Hair follicular keratinocyte (primary cell): ENCODE measurements at places on chromosomes 7 and 10. TPM values are rescaled to one million over a fixed set of nuclear protein-coding genes. Genes with fewer than 3 reads are reported as not detected.

MYOZ1 gene
- 0.11 and 0.86 TPM in 2 replicates for total RNA-seq

PBLD gene
- total RNA-seq: 1.4 and 2.2 TPM in 2 replicates

HOXA13 gene
- total RNA-seq: not detected in 2 replicates

MLXIPL gene
- total RNA-seq: 0.04 TPM in 1 of 2 replicates, not detected in the other

PRXL2A gene
- 34.5 and 39.3 TPM in 2 replicates for total RNA-seq

AKR1C8 gene
- not detected in 2 replicates for total RNA-seq

SFRP5 gene
- total RNA-seq: not detected in 2 replicates

PPRC1 gene
- 19.4 and 28.6 TPM in 2 replicates for total RNA-seq

NPC1L1 gene
- not detected in 2 replicates for total RNA-seq

SFTPD gene
- total RNA-seq: 0.08 TPM in 1 of 2 replicates, not detected in the other

TAS2R60 gene
- total RNA-seq: not detected in 2 replicates

PNLIP gene
- not detected in 2 replicates for total RNA-seq

EBLN1 gene
- not detected in 2 replicates for total RNA-seq

NCF1 gene
- total RNA-seq: 1.9 and 2.8 TPM in 2 replicates

ELMO1 gene
- not detected in 2 replicates for total RNA-seq

NEUROD6 gene
- total RNA-seq: not detected in 2 replicates

LRIT1 gene
- total RNA-seq: not detected in 2 replicates

SUV39H2 gene
- 8.4 and 20.5 TPM in 2 replicates for total RNA-seq

EIF4EBP2 gene
- 12.5 and 12.8 TPM in 2 replicates for total RNA-seq

CLRN3 gene
- total RNA-seq: not detected in 2 replicates

TRPV5 gene
- total RNA-seq: not detected in 2 replicates

IQUB gene
- total RNA-seq: not detected in 2 replicates

PPP1R17 gene
- not detected in 2 replicates for total RNA-seq

CDK1 gene
- 33.6 and 110 TPM in 2 replicates for total RNA-seq

DNMBP gene
- total RNA-seq: 5.3 and 6.9 TPM in 2 replicates

KDM7A gene
- 4.5 and 10.4 TPM in 2 replicates for total RNA-seq

RPEL1 gene
- total RNA-seq: 0.04 TPM in 1 of 2 replicates, not detected in the other

HMX3 gene
- not detected in 2 replicates for total RNA-seq

ACTL6B gene
- not detected in 2 replicates for total RNA-seq

FAM180A gene
- total RNA-seq: 0.08 and 0.53 TPM in 2 replicates

C10orf67 gene
- 0.34 TPM in 1 of 2 replicates, not detected in the other for total RNA-seq

CUZD1 gene
- 0.11 and 0.39 TPM in 2 replicates for total RNA-seq

CLDN4 gene
- total RNA-seq: 0.53 and 1.5 TPM in 2 replicates

SNX8 gene
- total RNA-seq: 8.5 and 9.1 TPM in 2 replicates

CALHM1 gene
- total RNA-seq: not detected in 2 replicates

ABCA13 gene
- 0.46 and 0.62 TPM in 2 replicates for total RNA-seq

HOGA1 gene
- 0.55 and 1.2 TPM in 2 replicates for total RNA-seq

TRIM50 gene
- not detected in 2 replicates for total RNA-seq

TMEM213 gene
- not detected in 2 replicates for total RNA-seq

CLCN1 gene
- 0.08 TPM in 1 of 2 replicates, not detected in the other for total RNA-seq

TBL2 gene
- 46.5 and 50.5 TPM in 2 replicates for total RNA-seq

SUN3 gene
- not detected in 2 replicates for total RNA-seq

IFIT5 gene
- 4.8 and 5.7 TPM in 2 replicates for total RNA-seq

RTKN2 gene
- 0.70 and 0.99 TPM in 2 replicates for total RNA-seq

EPC1 gene
- total RNA-seq: 6.7 and 9.7 TPM in 2 replicates

FRMPD2 gene
- under 0.01 TPM in 1 of 2 replicates, not detected in the other for total RNA-seq

CXCL12 gene
- not detected in 2 replicates for total RNA-seq
